ENCODE measurements at places on chromosomes 2 and 18.

DNA sequence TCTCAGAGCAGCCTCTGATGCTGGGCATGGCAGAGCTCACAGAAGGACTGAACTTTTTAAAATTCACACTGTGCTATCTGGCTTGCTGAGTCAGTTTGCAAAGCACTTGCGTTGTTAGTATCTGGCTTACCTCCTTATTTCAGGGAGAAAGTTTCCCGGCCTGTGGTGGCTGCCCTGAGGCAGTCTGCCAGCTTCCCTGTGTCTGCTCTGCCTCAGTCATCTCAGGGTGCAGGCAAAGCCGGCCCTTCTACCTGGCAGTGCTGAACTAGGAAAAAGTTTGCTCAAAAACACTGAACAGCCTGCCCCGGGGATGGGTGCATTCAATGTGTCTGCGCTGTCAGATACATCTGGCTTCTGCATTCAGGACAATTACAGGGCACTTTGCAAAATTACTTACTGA, 90.2 kb upstream of the UXS1 start:
- DNase-seq, result no peak

GRCh38 chr2:127593228-127594115, 52.5 kb upstream of the GPR17 start:
- no peak for DNase-seq

- no peak for DNase-seq
Observed at GRCh38 chr18:13221869-13222855, 3.6 kb downstream of the LDLRAD4 start.

- no peak for DNase-seq
Observed at GRCh38 chr18:21056545-21056944, 55.1 kb downstream of the ROCK1 start.

DNA sequence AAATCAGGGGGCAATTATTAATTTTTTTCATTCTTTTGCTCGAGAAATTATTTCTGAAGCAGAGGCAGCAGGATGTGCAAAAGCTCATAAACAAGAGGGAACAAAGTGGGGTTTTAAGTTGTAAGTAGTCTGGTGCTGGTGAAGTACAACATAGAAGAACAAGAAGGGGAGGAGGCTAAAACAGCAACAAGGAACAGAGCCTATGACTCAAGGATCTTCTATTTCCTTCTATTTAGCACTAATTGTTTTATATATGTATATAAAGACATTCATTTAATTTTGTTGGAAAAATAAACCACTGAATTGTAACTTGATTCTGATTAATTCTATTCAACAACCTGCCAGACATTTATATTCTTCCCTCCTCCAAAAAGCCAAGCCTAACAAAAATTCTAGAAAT, 35.0 kb downstream of the YES1 start:
- no peak for DNase-seq

DNA sequence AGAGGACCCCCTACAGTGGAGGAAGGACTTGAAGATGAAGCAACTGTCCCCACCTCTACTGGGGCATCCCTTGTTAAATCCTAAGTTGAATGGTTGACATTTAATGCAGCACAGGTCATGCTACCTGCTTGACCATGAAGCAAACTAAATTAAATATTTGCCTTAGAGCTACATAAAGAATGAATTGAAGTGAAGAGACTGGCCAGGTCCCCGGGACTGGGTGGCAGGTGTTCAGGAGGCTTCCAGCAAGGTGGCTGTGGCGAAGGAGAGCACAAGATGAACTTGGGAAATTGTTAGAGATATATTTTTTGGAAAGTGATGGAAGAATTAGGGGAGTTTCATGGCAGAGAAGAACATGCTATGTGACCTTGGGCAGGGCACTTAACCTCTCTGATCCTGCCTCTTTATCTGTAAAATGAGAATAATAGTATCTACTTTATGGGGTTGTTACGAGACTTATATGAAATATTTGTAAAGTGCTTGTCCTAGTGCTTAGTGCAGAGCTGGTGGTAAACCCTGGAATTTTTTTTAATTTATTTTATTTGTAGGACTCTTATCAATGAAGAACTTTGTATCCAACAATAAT, 37.3 kb downstream of the EFR3B start:
- DNase-seq, result no peak

GRCh38 chr2:176813156-176813555, 399.4 kb upstream of the HNRNPA3 start:
- no peak for DNase-seq

DNA sequence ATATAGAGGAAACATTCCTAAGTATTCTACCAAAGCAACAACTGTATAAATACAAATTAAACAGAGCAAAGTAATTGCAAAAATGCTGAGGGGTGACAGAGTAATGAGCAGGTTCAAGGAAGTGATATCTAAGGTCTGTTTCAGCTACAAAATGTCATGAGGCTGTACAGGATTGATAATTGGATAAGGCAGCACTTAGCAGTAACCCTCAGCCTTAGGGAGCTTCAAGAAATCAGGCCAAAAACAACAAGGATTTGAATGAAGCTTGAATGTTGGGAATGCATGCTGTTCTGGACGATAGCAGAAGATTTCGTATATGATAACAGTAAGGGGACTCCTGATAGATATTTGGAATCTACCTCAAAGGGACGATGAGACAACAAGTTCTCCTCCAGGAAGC, 142.0 kb upstream of the MMADHC start:
- DNase-seq, result no peak

DNA sequence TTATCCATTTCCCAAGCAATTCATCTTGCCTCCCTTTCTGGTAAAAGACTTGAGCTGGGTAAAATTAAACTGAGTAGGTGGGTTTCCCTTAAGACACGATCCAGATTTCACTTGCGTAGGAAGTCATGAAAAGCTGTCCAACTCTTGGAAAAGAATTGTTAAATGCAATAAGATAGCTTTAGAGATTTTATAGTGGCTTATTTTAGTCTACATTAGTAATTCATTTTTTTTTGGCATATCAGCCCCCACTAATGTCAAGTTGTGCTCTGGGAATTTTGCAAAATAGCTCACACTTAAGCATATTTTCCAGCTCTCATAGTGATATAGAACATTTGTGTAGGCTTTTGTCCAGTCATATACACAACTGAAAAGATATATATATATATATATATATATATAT, 344.7 kb upstream of the FIGN start:
- DNase-seq, result no peak

DNA sequence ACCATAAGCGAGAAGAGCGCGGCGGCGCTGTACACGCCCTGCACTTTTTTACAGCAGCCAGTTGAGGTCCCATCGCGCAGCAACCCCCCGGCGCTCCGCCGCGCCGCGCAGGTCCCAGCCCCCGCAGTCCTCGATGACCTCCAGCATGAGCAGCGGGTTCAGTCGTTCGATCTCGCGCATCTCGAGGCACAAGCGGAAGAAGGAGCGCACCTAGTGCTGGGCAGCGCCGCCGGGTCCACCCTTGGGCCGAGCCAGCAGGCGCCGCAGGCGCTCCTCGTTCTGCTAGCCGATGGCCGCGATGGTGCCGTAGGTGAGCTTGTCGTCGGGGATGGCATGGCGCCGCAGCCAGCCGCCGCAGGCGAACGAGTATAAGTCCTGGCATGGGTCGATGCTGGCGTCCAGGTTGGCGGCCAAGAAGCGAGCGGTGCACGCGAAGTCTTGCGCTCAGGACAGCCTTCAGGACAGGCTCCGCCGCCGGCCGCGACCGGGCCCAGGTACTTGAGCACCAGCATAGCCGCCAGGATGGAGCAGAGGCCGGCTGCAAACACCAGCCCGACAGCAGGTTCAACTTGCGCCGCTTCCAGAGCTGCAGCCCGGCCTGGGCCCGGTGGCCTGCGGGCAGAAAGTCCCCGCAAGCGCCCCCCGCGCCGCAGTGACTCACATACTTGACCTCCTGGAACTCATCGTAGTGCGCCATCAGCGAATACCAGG, 8.3 kb downstream of the ALPP start:
- DNase-seq, result no peak

DNA sequence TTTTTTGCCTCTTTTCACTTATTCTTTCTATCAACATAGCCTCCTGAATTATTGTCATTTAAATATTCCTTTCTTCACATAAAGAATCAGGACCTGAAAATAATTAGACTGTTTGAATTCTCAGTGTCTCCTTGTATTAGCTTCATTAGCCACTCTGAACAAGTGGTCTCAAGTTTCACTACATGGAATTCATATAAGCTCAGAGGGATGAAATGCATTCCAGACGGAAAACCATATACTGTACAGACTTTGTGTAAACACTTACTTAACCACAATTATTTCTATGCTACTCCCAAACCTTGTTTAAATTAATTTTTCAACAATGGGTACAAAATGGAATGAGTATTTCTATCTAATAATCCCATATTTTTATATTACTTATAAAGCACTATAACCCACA, 53.4 kb downstream of the CHN1 start:
- no peak for DNase-seq

GRCh38 chr2:36553683-36554082, 44.3 kb downstream of the FEZ2 start:
- DNase-seq, result no peak

DNA sequence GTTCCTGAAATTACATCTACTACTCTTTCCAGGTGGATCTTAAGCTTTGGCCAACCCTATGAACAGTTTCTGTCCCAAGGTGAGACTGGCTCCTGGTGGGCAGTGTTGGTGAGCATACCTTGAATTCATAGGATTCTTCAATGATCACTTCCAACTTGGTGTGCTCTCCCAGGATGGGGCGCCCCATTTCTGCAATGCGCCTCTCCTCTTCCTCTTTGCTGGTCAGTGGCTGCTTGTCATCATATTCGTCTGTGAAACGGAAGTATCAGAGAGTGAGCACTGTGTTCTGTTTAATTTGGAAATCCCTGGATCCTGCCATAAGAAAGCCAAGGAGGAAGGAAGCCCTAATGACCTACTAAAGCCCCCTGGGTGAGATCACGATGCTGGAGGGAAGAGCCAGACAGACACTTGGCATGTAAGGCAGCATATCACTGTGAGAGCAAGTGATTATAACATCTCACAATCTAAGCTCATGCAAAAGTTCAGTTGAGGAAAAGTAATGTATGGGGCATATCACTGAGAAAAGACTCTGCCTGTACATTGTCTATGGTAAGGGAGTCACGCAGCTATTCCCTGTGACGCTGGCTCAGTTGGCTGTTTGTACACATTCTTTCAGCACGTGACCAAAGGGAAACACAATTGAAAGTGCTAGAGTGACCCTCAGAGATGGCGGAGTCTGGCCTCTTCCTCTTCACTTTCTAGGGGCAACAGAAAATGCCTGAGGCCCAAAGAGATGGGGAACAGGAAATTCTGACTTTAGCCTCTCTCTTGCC, 287.0 kb downstream of the SLC8A1 start:
- no peak for DNase-seq

DNA sequence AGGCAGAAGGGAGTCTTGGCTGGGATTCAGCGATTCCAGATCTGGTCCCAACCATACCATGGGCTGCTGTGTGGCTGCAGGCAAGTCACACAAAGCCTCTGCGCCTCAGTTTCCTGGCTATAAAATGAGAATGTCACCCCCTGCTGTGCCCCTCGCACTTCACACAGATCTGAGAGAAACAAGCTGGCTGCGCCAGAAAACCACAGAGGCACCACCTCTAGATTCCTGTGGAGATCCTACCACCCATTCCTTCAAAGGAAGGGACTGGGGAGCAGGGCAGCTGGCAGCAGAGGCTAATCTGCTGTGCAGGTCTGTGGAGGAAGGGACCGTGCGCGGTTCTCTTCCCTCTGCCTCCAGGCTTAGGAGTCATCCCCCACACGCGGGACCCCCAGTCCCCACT, 19.8 kb downstream of the NEURL3 start:
- DNase-seq, result no peak

GRCh38 chr18:25167612-25168410, 184.2 kb downstream of the ZNF521 start:
- DNase-seq, result no peak

- no peak for DNase-seq
Observed at GRCh38 chr2:201116959-201117734, 1.2 kb downstream of the CFLAR start.

DNA sequence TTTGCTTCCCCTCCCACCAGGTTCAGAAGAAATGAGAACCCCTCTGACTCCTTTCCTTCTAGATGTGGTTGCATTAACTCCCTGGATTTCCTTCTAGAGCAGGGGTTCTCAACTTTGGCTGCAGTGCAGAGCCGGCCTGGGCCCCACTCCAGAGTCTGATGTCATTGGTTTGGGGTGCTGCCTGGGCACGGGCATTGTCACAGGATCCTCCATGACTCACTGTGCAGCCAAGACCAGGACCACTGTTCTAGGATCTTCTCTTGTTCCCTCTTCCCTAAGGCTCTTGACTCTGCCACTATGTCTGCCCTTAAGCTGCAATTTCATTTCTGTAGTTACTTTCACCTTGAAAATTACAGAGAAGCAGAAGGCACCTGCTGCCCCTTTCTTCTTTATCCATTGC, 31.8 kb downstream of the TBC1D8 start:
- DNase-seq, result no peak

DNA sequence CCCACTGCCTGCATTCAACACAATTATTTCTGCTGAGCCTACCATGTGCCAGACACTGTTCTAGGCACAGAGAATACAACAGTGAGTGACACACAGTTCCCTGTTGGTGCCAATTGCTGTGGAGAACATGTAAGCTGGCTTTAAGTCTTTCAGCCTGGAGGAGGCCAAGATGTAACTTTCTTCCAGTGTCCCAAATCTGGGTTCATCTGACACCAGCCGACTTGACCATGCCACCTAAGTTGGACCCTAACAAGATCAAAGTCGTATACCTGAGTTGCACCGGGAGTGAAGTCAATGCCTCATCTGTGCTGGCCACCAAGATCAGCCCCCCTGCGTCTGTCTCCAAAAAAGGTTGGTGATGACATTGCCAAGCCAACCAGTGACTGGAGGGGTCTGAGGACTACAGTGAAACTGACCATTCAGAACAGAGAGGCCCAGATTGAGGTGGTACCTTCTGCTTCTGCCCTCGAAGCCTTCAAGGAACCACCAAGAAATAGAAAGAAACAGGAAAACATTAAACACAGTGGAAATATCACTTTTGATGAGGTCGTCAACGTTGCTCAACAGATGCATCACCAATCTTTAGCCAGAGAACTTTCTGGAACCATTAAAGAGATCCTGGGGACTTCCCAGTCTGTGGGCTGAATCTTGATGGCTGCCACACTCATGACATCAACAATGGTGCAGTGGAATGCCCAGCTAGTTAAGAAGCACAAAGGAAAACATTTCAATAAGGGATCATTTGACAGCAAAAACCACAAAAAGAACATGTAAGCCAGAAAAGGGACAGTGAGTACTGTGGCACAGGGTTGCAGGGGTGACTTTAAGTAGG, 6.3 kb downstream of the TRABD2A start:
- no peak for DNase-seq

GRCh38 chr2:48444404-48444803, 85.5 kb upstream of the STON1 start:
- no peak for DNase-seq

GRCh38 chr2:26615860-26616705, 25.1 kb downstream of the CIB4 start:
- no peak for DNase-seq

DNA sequence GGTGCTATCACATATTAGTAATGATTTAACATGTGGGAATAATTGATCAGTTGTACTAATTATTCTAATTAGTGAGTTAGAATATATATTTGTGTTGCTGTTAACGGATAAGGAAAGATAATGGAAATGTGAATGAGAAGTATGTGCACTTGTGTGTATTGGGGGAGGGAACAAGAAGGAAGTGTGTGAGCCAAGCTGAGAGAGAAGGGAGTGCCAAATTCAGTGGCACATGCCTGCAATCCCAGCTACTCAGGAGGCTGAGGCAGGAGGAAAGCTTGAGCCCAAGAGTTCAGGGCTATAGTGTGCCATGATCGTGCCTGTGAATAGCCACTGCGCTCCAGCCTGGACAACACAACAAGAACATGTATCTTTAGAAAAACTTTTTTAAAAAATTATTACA, 9.3 kb downstream of the BARD1 start:
- DNase-seq, result no peak

- DNase-seq, result no peak
Observed at GRCh38 chr18:74789078-74789477, 191.4 kb downstream of the ZNF407 start.

GRCh38 chr2:101164021-101164420, 12.8 kb upstream of the TBC1D8 start:
- DNase-seq, result no peak
